ENCODE measurements at places on chromosomes 3 and 15.

DNA sequence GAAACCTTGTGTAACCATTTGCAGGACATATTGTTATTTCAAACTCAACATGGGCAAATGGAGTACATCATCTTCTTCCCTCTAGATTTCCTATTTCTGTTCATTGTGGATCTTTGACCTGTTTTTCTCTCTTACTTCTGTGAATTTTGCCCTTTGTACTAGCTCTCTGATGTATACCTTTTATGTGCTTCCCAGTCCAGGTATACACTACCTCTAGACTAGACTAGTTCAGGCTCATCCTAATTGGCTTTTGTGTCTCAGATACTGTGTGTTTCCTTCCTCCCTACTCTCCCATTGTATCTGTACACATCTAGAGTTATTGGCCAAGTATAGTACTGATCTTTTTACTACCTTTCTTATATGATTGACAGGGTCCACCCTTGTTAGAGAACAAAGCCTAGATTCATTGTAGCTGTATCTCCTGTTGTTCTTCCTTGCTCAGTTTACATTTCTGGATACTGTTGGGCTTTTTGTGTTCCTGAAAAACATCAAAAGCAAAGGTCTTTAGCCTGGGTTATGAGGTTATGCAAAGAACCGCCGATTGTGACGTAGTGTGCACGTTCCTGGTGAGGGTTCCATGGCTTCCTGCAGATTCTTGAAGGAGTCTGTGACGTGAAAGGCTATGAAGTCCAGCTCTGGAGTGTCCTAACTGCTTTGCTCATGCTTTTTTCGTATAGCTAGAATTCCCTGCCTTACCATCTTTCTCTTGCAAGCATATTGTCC is 167.4 kb downstream of the KLHL25 start:
- DNase-seq: no peak

GRCh38 chr3:26839001-26839400 is 216.4 kb downstream of the LRRC3B start:
- no peak for DNase-seq

DNA sequence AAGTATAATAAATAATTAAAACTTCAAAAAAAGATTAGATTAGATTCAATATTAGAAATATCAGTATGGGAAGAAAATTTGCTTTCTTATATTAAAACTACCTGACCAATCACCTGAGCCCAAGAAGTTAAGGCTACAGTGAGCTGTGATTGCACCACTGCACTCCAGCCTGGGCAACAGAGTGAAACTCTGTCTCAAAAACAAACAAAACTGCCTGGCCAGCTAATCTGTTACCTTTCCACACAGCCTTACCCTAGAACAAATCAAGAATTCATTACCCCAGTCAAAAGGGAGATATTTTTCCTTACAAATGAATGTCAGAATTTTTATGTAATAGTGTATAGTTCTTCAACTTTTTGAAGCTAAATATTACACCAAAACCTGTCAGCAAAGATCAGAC is 117.0 kb upstream of the MANF start:
- DNase-seq: no peak

GRCh38 chr3:24519368-24520100 is 24.9 kb upstream of the THRB start:
- no peak for DNase-seq

DNA sequence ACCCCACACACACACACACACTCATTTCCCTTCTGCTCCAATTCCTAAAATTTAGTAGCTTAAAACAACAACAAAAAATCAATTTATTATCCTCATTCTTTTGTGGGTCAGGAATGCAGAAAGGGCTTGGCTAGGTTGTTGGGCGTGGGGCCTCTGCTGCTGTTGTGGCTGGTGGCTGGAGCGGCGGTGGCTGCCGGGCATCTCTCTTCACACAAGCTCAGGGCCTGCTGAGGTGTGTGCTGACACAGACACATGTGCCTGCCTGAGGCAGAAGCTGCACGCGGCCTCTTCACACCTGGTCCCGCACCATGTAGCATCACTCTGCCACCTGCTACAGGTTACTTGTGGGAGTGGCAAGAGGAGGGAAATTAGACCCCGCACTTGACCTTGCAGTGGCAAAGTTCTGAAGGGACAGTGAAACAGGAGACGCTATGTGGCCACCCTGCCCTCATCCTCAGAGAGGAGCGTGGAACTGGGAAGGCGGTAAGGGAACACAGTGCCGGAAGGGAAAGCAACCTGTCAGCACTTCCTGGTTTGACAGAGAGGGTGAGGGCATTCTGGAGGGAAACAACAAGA is 64.0 kb upstream of the PRR20G start:
- no peak for DNase-seq

DNA sequence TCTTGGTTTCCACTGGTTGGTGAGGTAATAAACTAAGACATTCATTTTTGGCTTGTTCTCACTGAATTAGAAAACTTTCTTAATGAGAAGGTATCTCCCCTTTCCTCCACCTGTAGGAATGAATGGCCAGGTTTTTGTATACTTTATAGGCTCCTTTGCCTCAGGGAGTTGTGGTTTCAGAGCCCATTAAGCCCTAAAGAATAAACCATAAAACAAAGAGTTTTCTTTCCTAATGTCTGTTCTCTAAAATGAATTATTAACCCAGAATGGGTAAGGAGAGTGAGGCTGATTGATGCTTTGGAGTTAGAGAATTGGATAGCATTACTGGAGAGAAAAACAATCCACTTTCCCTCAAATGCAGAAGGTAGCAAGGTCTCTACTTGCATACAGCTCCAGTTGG is 67.6 kb downstream of the TIGIT start:
- no peak for DNase-seq

GRCh38 chr3:14132689-14133088 is 7.8 kb downstream of the TMEM43 start:
- no peak for DNase-seq

DNA sequence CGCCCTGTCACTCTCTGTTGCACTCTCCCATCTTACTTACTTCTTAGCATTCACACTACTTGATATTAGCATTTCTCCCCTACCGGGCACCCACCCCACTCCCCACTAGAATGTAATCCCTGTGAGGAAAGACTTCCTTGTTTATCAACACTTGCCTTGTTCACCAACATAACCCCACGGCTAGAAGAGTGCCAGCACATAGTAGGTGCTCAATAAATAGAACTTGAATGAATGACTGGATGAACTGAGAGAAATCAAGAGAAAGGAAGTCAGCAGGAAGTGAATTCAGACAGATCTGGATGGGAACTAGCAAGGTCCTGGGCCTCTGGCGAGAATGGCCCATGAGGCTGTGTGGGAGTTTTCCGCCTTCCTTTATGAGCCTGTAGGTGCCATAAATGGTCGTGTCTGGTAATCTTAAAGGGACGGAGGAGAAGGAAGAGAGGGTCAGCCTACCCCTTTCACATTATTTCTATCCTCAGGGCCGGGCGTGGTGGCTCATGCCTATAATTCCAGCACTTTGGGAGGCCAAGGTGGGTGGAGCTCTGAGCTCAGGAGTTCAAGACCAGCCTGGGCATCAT is 42.4 kb upstream of the HERC1 start:
- DNase-seq: no peak

GRCh38 chr3:166897811-166898210 is 482.3 kb downstream of the ZBBX start:
- DNase-seq: no peak

DNA sequence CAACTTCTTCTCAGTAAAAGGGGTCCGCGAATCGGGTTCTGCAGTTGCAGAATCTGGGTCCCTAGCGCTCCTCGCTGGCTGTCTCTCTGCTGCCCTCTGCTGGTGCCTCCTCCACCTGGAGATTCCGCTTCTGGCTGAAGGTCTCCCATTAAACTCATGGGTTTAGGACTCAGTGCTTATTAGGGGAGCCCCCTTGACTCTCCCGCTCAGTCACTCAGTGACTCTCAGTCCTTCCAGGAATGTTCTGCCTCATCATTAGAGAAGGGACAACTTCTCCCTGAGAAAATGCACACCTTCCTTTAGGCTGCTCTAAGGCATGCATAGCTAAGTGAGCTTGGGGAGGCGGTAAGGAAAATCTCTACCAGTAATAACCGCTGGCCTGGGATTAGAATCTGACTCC is 7.1 kb downstream of the CPN2 start:
- peak; percentile 15 for DNase-seq

GRCh38 chr3:145649368-145649887 is 511.6 kb downstream of the PLOD2 start:
- no peak for DNase-seq

DNA sequence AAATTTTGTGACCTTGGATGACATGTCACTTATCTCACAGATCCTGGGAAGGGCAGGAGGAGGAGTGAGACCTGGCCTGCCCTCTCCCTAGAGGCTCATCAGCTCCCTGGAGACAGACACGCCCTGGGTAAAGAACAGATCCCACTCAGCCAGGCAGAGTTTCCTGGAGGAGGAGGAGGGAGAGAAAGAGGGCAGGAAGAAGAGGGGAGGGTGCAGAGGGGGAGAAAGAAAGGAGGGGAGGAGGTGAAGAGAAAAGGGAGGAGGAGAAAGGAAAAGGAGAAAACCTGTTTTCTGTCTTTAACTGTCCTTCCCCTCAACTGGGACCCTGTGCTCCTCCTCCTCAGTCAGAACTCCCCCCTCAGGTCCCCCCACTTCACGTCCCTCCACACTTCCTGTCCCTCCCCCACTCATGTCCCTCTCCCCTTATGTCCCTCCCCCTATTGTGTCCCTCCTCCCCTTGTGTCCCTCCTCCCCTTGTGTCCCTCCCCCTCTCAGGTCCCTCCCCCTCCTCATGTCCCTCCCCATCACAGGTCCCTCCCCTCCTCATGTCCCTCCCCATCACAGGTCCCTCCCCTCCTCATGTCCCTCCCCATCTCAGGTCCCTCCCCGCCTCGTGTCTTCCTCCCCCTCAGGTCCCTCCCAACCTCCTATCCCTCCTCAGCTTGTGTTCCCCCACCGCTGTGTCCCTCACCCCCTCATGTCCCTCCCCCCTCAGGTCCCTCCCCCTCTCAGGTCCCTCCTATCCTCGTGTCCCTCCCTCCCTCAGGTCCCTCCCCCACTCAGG is 52.3 kb upstream of the CGNL1 start:
- DNase-seq: no peak

DNA sequence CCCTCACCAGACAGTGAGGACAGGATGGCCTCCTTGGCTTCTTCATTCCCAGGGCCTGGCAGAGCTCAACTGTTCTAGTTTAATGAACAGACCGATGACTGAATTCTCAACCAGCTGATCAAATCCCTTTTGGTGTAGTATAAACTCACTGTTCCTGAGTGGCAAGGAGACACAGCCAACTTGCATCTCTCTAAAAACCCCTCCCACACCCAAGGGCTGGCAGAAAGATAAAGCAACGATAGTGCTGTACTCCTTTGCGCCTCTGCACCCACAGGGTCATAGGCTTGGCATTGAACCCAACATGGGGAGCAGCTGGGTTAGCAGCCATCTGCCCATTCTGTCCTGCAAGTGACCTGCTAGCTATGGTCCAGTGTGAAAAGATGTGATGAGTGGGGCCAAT is 103.2 kb downstream of the RYK start:
- no peak for DNase-seq

DNA sequence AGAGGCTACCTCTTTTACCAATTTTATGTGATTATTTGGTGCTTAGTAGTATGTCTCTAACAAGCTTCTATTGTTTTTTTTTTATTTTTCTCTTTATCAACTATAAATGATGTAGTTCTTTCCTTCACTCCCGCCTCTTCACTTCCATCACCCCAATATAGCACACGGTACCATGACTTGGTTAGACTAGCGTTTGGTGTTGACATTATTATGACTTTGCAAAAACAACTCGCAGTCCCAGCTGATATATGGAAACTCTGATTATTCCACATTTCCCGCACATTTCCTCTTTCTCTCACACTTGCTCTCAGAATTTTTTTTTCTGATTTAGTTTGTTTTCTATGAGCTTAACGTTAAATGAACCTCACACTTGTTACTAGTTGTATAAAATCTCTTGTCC is 162.2 kb downstream of the GREM1 start:
- DNase-seq: no peak

DNA sequence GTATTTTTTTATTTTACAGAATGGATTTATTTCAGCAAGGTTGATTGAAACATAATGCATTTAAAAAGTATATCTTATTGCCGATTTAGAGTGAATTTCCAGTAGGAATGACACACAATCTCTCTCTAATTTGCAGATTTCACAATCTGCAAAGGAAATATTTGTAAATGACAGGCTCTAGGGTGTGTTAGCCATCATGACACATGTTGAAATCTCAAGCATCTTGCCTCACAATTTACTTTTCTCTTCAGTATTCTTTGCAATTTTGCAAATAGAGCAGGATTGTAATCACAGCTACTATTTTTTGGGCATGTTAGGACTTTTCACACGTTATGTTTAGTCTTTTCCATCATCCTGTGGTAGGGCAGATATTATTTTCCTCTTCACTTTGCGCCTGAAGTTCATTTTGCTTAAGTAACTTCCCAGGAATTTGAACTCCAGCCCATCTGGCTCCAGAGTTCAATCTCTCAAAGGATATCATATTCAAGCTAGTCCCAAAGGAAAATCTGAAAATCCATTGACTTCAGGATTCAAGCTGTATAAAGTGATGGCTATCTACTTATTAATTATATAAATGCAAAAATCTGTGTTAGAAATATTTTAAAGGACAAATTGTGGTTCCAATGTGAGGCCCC is 55.4 kb downstream of the ATP13A4 start:
- no peak for DNase-seq

DNA sequence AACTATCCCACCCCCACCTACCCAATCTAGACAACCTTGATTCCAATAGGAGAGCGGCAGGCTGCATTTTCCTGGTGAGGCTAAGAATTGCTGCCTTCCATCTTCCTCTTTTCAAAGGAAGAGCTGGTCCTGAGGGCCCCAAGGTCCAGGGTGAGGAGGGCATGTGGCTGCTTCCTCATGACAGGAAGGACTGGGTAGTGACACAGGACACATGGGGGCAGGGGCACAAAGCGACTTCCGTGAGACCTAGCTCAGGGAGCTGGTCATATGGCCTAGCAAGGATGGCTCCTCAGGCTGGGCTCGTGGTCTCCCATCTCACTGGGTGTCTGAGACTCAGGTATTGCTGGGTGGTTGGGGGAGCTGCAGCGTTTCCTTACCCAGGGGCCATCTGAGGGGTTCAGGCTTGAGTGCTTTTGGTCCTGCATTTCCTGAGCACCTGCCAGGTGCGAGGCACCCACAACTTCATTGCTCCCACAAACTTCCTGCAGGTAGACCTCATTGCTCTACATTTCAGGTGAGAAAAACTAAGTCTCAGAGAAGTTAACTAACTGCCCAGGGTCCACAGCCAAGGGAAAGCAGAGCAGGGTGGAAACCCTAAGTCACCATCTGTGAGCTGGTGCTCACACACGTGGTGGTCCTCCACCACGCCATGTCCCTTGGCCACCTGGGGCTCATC is 160.0 kb upstream of the TLE3 start:
- DNase-seq: no peak

DNA sequence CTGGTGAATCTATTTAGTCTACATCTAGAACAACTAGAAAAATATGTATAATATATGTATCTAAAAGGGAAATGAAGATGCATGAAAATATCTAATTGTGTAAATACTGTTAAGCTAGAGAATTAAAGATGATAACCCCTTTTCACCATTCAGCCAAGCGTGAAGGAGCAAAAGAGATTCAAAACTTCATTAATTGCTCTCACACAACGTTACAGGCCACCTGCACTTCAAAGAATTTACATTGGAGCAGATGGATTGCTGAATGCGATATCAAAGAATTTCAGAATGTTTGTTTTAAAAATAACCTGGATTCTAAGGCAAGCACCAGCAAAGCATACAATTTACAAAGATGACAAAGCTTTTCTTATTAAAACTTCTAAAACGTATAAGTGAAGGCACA is 243.2 kb downstream of the ROBO2 start:
- DNase-seq: no peak
